ENCODE measurements at places on chromosomes 13 and 19.

- no peak for DNase-seq
Measured at GRCh38 chr13:21825801-21826200, 154.9 kb downstream of the FGF9 start.

DNA sequence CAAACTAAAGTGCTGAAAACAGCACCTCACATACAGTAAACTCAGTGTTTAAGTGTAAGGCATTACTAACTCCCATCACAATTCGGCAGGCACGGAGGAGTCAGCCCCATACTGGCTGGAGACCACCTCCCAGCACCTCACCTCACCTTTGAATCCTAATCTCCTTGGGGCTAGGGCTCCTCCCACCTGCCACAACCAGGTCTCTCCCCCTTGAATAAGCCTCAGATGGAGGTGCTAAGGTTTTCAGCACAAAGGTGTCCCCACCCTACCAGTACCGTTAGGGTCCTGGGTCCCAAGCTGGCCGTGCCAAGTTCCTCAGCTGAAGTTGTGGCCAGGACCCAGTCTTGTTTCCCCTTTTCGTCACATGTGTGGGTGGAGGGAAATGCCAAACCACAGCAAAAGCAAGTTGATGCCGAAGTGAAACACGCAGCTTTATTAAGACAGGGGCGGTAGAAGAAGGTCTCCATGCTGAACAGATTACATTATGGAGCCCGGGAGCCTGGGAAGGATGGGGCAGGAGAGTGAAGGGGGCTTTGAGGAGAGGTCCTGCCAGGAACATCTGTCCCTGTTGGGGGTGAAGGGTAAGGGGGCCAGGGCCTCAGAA is at the start of gene IGFLR1:
Gene IGFLR1 (minus strand): TSS at position 332 of the 604 bp plus-strand sequence. CDS start 1,272 bp downstream, outside the sequence.
- no peak for DNase-seq

DNA sequence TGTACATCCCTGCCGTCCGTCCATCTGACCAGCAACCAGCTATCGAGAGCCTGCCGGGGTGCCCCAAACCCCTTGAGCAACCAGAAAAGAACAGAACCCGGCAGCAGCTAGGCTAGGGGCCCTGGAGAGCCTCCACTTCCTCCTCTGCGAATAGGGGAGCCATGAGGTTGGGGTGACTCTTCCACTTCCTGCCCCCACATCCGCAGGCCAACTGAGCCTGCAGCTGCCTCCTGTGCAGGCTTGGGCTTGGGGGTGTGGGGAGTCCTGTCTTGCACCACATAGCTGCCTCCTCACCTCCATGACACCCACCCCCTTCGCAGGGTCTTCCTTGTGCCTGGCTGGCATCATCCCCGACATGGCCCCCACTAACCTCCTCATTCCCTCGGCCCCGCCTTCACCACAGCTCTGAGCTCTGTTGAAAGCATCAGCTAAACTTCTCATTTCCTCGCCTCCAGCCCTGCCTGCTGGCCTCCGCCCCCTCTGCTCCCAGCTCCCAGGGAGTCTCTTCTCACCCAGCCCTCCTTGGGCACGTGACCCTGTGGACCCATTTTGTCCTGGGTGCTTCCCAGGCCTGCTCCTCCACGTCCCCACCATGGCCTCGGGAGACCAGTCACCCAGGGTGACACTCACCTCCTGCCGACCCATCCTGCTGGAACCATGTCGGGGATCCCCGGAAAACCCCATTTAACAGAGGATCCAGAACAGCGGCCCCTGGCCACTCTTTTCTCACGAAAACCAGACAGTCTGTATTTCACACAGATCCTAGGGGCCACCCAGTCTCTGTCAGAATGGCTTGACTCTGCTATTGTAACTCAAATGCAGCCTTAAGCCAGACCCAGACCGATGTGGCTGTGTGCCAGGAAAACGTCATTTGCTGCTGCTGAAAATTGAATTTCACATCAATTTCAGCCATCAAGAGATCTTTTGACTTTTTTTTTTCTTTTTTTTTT is 50.4 kb downstream of the MYO9B start:
- peak; percentile 43 for DNase-seq

- DNase-seq: peak; percentile 89
Measured at GRCh38 chr19:58150328-58150921, at the start of gene ZNF329. TSS of gene ZNF329 (minus strand) at chr19:58150789. CDS start at chr19:58129503, 21,286 bp downstream.

DNA sequence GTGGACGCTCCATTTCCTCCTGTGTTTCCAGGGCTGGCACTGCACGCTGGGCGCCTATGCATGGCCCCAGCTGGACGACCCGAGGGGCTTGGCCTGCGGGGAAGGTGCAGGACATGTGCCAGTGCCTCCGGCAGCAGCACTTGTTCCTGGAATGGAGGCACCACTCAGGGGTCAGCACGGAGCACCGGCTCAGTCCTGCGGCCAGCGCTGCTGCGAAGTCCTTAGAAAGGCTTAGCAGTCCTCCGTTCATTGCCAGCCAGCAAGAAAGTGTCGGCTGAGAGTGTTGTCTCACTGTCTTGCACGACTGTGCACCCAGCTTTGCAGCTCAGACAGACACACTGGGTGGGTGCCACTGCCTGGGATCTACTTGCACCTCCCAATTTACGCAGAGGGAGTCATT is 36.1 kb upstream of the TUBGCP3 start:
- no peak for DNase-seq

DNA sequence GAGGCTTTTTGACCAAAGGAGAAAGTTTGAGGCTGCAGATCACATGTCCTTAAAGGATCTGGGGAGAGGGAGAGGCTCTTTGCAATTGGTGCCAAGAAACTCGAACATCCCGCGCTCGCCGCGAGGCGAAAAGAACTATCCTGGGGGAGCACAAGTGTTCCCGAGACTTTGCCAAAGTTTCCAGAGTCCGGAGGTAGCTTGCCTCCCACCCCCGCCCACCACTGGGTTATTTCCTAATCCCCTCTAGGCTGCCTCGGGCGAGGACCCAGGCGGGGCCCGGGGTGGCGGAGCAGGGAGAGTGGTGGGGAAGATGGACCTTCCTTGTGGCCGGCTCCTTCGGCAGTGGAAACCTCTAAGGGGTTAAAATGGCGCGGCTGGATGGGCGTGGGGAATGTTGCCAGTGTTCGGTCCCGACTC is 114.5 kb downstream of the KCNRG start:
- no peak for DNase-seq

DNA sequence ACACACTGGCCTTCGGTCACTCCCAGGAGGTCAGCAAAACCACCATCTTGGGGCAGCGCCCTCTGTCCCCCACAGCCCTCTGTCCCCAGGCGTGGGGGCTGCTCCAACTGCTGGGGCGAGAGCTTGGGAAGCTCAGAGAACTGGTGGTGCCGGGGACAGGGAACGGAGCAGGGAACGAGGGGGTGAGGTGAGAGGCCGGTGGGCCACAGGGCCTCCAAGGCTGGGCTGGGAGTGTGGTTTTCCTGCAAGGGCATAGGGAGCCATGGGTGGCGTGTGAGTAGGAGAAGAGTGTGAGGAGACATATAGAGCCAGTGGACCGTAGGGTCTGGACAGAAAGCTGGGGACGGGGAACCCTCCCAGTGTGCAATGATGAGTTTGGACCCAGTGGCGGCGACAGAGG is 34.1 kb downstream of the F2RL3 start:
- no peak for DNase-seq

DNA sequence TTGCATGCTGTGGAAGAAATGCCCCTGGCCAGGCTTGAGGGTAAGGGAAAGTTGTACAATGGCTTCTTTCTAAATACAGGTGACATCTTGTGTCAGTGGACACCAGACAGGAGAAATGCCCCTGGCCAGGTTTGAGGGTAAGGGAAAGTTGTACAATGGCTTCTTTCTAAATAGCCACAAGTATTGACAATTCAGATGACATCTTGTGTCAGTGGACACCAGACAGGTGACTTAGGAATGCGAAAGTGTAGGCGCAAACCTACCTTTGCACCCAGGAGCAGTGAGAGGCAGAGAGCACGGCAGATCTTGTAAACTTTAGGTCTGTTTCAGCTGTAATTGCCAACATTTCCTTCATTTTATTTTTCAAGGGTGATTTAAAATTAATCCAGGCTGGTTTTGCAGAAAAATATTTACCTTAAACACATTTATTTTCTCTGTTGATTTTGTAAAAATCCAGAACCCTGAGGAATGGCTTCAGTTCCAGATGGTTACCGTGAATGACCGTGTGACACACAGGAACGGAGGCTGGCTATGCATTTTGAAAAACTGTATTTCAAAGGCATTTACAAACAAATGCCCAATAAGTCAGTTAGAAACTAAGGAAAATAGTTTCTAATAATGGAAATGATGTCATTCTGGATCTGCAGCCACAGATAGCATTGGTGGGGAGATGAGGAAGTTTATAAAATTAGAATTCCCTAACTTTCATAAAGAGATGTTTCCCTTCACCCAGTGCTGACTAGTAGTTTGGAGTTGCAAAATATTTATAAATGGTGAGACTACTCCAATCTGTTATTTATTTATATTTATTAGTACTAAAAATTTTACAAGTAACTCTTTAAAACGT is 34.9 kb downstream of the TNFSF13B start:
- no peak for DNase-seq

- no peak for DNase-seq
Measured at GRCh38 chr19:54248016-54248601, 5.5 kb upstream of the LILRA6 start.

DNA sequence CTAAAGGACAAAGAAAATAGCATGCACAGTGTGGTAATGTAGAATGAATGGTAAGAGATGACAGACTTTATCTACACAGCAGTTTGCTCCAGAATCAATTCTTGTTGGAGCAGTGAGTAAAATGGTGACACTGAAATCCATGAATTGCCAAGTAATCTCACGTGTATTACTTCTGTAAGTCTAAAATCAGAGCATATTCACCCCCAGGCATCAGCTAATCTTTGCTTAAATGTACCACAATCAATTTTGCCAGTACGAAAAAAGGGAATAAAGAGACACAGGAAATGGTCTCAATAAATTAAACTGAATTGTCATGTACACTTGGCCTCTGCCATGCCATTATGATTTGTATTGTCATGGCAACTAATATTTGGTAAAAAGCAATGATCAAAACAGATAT is 294.2 kb downstream of the PCDH17 start:
- DNase-seq: no peak

GRCh38 chr19:34731964-34732363 is 2.1 kb upstream of the ZNF181 start:
- no peak for DNase-seq

DNA sequence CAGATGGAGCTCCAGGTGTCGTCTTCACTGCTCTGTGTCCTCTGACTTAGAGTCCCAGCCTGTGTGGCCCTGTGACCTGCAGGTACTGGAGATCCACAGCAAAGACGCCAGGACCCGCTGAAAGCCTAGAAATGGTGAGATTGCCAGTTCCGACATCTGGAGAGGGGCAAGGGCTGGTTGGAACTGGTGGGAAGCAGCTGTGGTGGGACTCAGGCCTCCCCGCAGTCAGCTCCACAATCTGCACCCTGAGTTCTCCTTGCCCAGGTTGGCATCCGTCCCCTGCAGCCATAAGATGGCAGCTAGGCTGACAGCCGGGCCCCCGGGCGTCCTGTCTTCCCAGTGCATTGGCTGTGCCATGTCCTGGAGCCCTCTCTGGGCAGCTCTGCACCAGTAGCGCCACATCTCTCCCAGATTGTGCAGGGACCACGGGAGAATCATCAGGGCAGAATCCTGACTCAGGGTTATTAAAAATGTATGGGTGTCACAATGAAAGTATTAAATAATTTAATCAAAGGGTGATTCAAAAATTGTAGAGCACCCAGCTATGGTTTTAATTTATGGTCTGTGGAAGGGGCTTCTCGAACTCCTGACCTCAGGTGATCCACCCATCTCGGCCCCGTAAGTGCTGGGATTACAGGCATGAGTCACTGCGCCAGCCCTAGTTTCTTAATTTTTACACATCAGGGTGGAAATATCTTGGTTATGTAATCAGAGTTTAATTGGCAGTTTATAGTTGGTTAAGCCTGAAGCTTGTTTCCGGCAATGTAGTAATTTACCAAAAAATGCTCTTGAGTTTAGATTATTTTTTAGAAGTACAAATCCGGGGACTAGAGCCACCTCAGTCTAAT is 32.2 kb upstream of the ZNF681 start:
- DNase-seq: no peak

DNA sequence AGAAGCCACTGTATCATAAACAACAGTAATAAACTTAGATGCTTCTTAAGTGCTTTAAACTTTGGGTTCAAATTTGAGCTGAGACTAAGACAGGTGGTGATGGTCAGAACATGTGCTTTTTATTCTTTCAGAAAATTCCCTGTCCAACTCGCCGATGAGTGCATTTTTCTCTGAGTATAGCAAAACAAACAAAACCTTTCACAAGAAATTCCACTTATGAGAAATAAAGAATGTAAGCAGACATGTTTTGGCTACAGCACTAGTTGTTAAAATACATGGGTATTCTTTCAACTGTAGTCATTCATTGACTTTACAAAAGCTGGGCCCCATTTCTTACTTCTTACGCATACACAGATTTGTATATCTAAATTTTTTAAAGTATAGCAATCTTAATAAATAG is 125.6 kb downstream of the SPRY2 start:
- DNase-seq: no peak

GRCh38 chr13:110195547-110196485 is 111.1 kb downstream of the COL4A1 start:
- no peak for DNase-seq

DNA sequence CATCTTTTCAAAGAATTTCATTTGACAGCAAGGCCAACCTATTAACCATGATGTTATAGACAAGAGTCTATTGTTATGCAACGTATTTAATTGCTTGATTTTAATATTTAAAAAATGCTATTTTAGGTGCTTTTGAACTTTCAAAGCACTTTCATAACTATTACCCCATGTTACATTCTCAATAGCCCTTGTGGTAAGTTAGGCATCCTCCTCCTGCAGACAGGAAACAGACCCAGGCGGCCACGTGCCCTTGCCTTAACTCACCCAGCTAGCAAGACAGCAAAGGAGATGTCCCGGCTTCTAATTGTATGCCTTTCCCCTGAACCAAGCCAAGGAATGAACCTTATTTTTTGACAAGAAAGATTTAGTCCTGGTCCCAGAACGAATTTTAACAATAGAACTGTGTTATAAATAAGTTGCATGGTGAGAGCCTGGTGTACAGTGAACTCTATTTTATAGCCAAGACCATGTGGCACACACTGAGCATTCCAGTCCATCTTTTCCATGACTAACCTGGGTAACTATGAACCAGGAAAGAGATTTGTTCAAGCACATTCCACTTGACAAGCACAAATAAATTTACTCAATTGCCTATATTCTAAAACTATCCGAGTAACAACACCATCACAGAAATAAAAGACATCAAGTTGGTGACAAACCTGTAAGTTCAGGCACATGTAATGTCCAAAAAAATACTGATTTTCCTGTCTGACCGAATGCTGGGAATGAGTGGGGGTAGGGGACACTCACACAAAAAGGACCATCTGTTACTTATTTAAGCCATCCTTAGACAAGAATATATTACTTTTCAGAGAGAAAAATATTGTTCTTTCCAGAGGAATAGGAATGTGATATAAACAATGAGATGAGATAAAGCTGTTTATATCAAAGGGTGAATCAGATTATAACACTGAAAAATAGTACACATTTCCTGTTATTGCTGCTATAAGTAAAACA is 163.0 kb downstream of the EFNB2 start:
- no peak for DNase-seq
